Activated CD4-positive, CD25-positive, alpha-beta regulatory T cell (primary cell): ENCODE measurements at places on chromosomes 11 and 22.

DNA sequence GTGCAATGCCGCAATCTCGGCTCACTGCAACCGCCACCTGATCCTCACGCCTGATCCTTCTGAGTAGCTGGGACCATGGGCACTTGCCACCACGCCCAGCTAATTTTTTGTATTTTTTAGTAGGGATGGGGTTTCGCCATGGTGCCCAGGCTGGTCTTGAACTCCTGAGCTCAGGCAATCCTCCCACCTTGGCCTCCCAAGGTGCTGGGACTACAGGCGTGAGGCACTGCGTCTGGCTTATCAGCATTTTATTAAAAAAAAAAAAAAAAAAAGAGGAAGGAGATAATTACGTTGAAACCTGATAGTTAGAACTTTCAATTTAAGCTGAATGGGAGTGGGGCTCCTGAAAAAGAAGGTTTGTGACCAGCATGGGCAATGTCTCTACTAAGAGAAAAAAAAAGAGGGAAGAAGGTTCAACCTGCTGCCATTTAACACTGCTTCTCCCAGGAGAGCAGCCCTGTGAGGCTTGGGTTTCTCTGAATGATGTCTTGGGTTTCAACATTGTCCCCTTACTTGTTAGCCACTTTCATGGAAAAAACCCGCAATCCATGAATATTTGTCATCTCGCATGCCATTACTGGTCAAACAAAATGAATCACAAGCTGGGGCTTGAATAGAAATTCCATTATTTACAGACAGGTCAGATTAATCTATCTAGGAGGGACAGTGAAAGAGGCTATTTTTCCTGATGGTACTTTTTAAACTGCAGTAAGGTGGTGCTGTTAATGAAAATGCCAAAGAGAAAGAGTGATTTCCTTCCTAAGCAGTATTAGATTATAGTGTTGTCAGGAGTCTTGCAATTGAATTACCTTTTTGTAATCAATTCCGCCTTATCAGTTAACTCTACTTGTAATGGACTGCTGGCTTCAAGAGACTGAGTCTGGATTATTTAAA lies 72.5 kb downstream of the PACS1 start:
- DNase-seq, result no peak

- no peak for DNase-seq
Observed at GRCh38 chr11:15212876-15213275, 98.2 kb downstream of the INSC start.

DNA sequence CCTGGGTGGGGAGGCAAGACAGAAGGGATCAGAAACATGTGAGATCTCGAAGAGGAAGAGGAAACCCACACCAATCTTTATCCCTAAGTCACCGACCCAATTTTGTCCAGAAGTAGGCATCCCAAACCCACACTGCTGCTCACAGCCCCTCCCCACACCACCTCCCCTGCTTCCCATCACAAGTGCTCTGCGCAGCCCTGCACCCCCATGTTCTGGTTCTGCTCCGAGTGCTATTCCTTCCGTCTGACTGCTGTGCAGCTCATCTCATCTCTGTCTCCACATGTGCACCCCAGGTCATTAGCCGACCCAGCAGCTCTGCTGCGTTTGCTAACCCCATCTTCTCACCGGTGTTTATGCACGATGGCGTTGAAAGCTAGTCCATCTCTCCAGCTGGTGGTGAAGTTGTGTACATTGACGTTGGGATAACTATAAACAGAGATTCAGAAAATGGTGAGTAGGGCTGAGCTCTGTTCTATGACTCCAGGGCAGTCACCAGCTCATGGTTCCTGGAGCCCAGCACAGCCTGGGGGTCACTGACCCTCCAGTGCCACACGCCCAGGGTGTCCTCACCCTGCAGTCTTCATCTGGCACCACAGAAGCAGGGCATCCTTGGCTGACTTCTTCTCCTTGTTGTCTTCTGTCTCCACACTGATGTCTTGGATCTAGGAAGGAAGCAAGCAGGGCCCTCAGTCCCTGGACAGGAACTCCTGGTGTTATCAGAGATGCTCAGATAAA lies 15.1 kb downstream of the SPTBN2 start:
- no peak for DNase-seq

DNA sequence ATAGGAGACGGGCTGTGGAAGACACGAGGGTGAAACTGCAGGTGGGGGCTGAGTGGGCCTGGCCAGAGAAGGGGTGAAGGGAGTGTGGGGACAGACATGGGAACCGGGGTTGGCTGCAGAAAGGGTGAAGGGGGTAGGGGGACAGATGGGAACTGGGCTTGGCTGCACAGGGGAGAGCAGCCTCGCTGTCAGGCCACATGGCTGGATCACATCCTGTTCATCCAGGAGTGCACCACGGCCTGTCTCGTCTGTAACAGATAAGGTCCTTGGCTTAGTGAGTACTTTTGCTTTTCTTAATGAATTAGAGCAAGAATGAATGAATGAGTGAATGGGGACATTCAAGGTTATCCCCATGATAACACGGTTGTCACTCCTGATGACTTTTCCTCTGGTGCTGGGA lies 13.5 kb downstream of the FBLN1 start:
- no peak for DNase-seq

DNA sequence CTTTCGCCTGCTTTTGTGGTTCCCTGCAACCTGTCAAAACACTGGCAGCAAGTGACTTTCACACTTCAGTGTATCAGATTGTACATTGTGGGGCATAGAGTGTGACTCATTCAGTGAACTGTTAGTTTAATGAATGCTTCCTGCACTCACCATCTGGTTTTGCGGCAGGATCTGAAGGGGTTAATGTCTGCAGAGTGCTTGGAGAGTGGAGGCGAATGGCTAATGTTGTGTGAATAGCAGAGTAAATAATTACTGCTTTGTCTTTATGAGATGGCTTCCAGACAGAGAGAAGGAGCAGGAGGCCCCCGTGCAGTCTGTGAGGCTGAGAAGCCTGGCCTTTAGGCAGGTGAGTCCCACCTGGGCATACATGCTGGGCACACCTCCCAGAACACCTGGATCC lies 454.3 kb upstream of the KIRREL3 start:
- DNase-seq, result no peak

DNA sequence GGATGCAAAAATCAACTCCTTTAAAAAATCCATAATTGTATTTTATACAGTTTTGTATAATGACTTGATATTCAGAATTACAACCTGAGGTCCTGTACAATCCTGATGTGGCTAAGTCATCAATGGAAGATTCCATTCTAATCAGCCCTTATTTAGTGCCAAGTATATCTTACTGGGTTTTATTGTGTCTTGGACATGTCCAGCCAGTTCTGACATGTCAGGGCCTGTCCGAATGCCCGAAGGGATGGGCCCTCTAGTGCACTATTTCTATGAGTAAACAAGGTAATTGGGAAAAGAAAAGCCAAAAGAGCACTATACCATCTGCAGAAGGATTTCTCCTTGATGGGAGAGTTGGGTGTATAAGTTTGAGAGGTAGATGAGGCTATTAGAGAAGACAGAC lies 412.9 kb downstream of the METTL15 start:
- DNase-seq, result no peak
